ENCODE measurements at places on chromosomes 16 and 17.

GRCh38 chr16:85273293-85273692 is 161.0 kb upstream of the CIBAR2 start:
- no peak for DNase-seq
- H3K27me3 ChIP-seq = no peaks in the 10 kb centered on the region
- H3K4me3 ChIP-seq = no peak overlapping the region
- H3K36me3 ChIP-seq = no peaks in the 10 kb centered on the region
- no peaks in the 10 kb centered on the region for H3K4me1 ChIP-seq

DNA sequence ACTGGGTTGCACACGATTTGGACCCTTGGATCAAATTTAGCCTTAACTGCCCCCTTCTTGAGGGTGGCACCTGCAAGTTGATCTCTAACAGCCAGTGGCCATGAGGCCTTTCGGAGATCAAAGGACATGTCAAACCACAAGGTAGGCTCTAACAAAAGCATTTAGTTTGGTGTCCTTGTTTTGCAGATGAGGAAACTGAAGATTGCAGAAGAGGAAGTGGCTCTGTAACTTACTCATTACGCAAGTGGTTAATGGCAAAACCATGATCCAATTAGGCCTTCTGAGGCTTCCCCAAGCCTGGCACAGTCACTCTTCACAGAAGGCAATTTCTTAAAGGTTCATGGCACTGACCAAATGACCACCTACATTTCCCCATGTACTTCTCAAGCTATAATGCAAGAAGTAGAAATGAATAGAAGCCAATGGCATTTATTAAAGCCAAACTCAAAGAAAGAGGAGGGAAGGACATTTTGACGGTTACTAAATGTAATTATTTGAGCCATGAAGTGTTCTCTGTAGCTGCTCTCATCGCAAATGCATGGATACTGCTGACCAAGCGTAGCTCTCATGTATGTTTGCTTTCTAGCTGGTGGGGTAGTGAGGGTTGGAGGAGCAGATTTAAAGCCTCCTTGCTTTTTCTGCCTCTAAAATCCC is 32.8 kb upstream of the ABCC12 start:
- H3K27ac ChIP-seq = no peak overlapping the region
- DNase-seq = no peak
- H3K4me1 ChIP-seq = peaks cover 4% of the 10 kb centered on the region
- no peak overlapping the region for H3K4me3 ChIP-seq
- H3K27me3 ChIP-seq = no peaks in the 10 kb centered on the region

GRCh38 chr17:29563816-29564215 is 3.0 kb downstream of the ABHD15 start:
- DNase-seq = no peak
- no peaks in the 10 kb centered on the region for H3K27me3 ChIP-seq
- H3K4me3 ChIP-seq = no peak overlapping the region
- no peak overlapping the region for H3K27ac ChIP-seq
- no peaks in the 10 kb centered on the region for H3K36me3 ChIP-seq

- no peaks in the 10 kb centered on the region for H3K36me3 ChIP-seq
- H3K27ac ChIP-seq = no peak overlapping the region
- H3K27me3 ChIP-seq = no peaks in the 10 kb centered on the region
- H3K4me1 ChIP-seq = no peaks in the 10 kb centered on the region
- no peak overlapping the region for H3K4me3 ChIP-seq
- no peak for DNase-seq
Measured at GRCh38 chr16:11966173-11966572, 1.2 kb downstream of the TNFRSF17 start.

DNA sequence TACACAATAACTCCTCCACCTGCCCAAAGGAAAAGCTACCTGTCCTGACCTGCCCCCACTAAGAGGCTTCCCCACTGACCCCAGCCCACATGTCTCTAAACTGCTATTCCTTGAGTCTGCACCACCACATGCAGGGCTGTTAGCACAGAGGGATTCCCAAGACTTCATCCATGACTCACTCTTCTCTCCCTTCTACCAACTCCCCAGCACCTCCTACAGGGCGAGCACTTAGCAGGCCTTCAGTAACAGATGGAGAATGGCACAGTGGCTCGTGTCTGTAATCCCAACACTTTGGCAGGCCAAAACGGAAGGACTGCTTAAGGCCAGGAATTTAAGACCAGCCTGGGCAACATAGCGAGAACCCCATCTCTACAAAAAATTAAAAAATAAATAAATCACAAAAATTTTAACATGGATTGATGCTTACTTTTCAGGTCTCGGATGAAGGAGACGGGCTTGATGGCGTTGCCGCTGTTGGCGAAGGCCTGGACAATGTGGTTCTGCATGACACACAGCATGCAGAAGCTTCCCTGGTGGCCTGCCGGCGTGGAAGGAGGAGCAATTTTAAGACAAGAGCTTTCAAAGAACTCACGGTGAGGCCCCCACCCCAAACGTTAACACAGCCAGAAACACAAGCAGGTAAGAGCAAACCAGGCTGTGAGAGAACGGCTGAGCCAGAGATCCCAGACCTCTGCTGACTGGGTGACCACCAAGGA is 12.0 kb downstream of the USP36 start:
- H3K4me3 ChIP-seq = peak overlapping the region; percentile 44
- peaks cover 39% of the 10 kb centered on the region for H3K4me1 ChIP-seq
- H3K27ac ChIP-seq = no peak overlapping the region
- DNase-seq = no peak
- peaks cover 97% of the 10 kb centered on the region for H3K36me3 ChIP-seq

DNA sequence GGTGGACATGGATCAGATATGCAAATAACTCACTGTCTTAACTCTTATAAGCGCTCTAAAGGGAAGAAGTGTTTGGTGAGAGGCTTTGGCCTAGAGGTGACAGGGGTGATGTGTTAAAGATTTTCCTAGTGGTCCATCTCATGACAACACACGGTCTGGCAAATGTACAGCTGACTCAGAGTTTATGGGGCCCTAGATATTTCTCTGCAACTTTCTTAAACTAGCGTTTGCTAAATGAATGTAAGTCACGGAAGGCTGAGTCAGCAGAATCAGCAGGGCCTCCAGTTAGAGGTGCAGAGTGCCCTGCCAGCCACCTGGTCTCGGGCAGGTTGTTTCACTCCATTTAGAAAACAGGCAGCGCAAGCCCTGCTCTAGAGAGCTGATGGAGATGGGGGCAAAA is 40.1 kb downstream of the CLEC16A start:
- H3K4me3 ChIP-seq = no peak overlapping the region
- DNase-seq = no peak
- no peaks in the 10 kb centered on the region for H3K27me3 ChIP-seq
- H3K4me1 ChIP-seq = peaks cover 32% of the 10 kb centered on the region
- no peaks in the 10 kb centered on the region for H3K36me3 ChIP-seq
- H3K27ac ChIP-seq = no peak overlapping the region

DNA sequence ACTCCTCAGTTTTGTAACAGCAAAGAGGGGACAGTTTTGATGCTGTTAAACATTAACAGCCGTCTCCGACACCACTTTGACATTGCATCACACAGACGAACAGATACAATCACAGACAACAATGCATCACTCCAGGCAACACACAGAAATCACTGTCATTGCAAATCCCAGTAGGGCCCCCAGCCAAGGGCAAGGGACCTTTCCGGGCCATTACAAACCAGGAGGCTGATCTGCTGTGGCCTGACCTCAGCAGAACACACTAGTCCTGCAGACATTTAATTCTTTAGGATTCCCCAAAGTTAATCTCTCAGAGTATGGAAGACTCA is 136.2 kb upstream of the RCVRN start:
- no peaks in the 10 kb centered on the region for H3K27me3 ChIP-seq
- no peak overlapping the region for H3K4me3 ChIP-seq
- no peaks in the 10 kb centered on the region for H3K36me3 ChIP-seq
- peaks cover 25% of the 10 kb centered on the region for H3K4me1 ChIP-seq

GRCh38 chr16:12740986-12741610 is 62.6 kb downstream of the CPPED1 start:
- no peaks in the 10 kb centered on the region for H3K4me1 ChIP-seq
- H3K27me3 ChIP-seq = no peaks in the 10 kb centered on the region
- H3K36me3 ChIP-seq = peaks cover 71% of the 10 kb centered on the region

DNA sequence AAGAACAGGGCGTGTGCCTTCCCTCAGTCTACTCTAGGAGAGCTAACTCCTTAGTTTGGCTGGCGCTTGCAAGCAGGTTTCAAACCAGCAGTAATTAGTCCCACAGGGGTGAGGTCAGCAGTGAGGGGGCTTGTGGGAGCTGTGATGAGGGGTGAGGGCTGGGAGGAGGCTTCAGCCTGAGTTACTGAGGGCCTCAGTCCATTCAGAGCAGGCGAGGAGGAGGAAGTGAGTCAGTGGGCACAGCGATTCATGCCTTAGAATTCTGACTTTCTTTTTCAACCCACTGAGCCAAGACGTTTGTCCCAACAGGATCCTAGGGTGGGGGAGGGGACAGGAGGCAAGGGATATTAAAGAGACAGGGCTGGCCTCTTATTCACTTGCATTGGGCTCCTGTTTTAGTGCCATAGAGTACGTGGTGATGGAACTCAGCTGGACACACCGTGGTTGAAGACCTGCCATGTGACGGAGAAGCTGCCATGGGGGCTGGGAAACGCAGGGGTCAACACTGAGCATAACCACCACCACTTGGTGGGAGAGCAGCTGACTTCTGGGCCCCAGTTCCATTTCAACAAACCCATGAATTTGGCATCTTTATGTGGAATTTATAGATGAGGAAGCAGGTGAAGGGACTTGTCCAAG is 8.3 kb upstream of the ITGA3 start:
- no peak overlapping the region for H3K27ac ChIP-seq
- H3K4me3 ChIP-seq = no peak overlapping the region
- H3K4me1 ChIP-seq = no peaks in the 10 kb centered on the region
- no peak for DNase-seq

DNA sequence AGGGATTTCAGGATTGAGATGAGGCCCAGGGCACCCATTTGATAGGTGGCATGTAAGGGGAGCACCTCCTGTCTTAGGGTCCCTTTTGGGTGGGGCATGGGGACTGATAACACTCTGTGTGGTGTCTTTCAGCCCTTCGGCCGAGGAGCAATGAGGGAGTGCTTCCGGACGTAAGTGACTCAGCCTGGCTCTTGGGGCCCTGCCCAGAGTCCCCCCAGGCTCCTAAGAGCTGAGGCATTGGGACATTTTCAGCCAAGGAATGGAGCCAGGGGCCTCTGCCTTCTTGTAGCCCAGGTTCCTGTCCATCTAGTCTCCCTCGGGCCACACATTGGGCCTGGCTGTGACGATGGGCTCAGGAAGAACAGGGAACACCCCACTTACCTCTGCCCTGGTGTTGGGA is 44.4 kb downstream of the EEF2K start:
- no peak overlapping the region for H3K27ac ChIP-seq
- DNase-seq = no peak
- peaks cover 74% of the 10 kb centered on the region for H3K36me3 ChIP-seq
- H3K27me3 ChIP-seq = no peaks in the 10 kb centered on the region
- H3K4me3 ChIP-seq = no peak overlapping the region
- no peaks in the 10 kb centered on the region for H3K4me1 ChIP-seq

DNA sequence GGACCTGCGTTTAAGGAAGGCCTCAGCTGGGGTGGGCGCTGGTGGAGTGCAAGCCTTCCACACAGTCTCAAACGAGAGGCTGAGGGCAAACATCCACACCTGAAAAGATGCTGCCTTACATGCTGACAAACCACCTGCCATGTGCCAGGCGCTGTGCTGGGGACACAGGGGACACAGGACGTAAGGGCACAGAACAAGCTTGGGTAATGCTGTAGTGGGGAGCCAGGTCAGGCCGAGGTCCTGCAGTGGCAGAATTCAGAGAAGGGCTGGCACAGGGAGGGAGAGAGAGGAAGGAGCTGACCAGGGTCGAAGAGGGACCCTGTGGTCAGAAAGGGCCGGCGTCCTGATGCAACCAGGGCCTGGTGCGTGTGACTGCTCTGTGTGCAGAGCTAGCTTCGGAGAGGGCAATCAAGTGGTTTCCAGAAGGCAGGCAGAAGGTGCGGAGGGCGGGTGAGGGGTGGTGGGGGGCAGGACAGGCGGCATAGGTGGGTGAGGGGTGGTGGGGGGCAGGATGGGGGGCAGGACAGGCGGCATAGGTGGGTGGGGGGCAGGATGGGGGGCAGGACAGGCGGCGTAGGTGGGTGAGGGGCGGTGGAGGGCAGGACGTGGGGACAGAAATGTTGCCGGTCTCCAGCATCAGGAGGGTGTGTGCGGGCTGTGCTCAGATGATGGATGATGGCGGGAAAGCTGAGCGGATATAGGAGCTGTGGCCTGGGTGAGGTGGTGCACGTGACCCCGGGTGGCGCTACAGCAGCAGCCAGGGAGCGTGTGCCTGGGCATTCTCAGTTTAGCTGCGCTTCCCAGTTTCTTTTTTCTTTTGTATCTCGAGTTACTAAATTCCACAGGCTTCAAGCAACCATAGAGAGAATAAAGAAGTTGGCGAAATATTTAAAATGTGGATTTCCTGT is 18.8 kb downstream of the TELO2 start:
- no peak overlapping the region for H3K27ac ChIP-seq
- H3K36me3 ChIP-seq = no peaks in the 10 kb centered on the region
- no peaks in the 10 kb centered on the region for H3K4me1 ChIP-seq
- no peak for DNase-seq
- H3K27me3 ChIP-seq = no peaks in the 10 kb centered on the region

DNA sequence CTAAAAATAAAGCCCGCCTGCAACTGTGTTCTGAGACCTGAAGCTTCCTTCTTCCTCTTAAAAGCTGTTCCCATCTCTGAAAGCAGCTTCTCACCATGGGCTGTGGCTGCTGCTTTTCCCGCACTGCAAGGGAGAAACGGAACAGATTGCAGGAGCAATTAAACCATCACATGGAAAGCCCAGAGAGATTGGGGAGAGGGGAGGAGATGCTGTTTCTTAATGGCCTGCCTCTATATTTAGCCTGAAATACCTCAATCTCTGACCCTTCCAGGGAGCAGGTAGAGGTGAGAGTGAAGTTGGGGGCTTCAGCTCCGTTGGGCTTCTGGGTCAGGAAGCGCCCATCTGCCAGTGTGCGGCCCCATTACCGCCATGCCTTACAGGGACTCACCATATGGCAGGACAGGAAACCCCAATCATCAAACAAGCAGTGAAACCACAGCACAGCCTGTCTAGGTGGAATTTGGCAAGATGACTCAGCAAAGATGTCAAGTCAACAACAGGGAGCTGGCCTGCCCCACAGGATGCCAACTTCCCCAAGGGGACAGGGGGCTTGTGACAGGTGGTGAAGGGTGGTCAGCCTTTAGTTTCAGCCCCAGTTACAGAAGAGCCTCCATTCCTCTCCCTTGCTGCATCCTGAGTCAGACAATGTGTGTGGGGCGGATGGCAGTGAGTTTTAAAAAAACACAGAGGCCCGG is 286.6 kb upstream of the CCL2 start:
- H3K27ac ChIP-seq = no peak overlapping the region
- H3K4me3 ChIP-seq = peak overlapping the region; percentile 29
- H3K27me3 ChIP-seq = peaks cover 2% of the 10 kb centered on the region
- no peak for DNase-seq

DNA sequence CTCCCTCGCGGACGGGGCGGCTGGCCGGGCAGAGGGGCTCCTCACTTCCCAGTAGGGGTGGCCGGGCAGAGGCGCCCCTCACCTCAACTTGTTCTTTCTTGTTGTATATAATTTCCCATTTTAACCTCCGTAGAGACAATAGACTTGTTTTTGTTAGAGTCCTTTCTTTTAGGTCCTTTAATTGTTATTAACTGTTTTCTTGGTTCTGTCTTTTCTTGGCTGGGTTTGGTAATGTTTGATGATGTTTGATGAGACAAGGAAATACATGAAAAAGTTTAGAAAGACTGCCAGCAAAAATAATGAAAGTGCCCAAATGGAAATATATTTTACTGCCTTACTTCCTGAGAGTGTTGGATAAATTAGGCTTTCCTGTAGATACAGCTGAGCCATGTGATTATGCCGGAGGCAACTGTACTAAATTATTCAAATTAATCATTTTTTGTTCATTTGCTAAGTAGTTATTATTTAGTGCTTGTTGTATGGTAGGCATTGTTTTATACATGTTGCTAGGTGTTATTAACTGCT is 30.9 kb downstream of the PRPSAP2 start:
- peaks cover 7% of the 10 kb centered on the region for H3K36me3 ChIP-seq
- no peak overlapping the region for H3K4me3 ChIP-seq
- no peak for DNase-seq
- H3K27ac ChIP-seq = no peak overlapping the region
- H3K27me3 ChIP-seq = no peaks in the 10 kb centered on the region
